Ureter (tissue), 1 donor: ENCODE measurements at places on chromosomes 3 and 15.

GRCh38 chr3:32424581-32425250 is 33.1 kb downstream of the CMTM7 start:
- DNase-seq: no peak

DNA sequence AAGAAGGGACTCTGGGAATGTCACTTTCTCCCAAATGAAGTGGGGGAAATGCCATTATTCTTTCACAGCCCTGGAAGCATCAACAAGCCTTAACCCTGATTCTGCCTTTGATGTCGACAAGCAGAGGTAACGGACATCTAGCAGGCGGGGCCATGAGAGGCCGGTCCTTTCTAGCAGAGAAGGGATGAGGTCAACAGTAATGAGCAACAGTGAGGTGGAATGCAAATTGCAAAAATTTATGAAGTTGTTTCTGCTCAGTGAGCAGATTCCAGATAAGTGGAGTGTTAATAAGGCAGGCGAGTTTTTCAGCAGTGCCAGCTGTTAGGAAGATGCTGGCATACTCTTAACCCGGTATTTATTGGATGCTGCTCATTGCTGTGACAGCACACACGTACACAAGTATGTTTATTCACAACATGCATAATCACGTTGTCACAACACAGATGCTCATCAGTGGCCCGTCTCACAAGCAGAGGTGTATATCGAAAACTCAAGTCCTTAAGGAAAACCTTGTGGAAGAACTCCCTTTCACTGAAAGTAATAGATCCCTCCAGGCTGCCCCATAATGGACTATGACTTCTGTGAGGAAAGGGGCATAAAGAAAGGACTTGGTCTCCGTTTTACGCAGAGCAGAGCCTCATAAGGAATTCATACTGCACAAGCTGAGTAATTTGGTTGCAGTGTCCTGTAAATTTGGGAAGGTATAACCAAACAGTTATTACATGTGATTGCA is 329.0 kb downstream of the IGSF11 start:
- no peak for DNase-seq

DNA sequence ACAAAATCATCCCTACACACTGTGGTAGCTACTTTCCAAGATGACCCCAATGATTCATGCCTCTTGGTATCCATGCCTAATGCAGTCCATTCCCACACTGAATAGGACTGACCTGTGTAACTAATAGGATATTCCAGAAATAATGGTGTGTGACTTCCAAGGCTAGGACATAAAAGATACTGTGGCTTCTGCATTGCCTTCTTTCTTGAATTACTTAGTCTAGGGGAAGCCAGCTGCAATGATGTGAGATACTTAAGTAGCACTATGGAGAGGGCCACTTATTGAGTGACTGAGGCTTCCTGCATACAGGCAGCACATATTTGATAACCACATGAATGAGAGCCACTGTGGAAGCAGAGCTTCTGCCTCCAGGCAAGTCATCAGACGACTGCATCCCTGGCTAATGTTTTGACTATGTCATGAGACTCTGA is 50.1 kb downstream of the NR1I2 start:
- no peak for DNase-seq

DNA sequence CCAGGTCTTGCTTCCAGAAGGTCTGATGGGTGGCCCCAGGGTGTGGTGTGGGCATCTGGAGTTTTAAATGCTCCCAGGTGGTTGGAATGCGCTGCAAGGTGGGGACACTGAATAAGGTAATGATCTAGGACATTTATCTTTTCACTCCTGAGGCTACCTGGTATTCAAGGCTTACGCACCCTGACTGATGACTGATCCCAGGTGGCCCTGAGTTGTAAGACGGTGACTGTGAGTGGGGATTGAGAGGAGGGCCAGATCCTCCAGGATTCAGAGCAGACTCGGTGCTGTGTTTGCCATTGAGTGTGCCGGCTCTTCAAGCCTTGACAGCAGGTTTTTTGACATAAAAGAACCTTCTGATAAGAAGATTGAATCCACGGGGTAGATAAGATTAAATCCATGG is 40.3 kb downstream of the SLC6A20 start:
- DNase-seq: no peak

- no peak for DNase-seq
Measured at GRCh38 chr15:84661001-84661400, 3.0 kb upstream of the NMB start.

GRCh38 chr3:61956236-61956635 is 394.9 kb downstream of the PTPRG start:
- no peak for DNase-seq

DNA sequence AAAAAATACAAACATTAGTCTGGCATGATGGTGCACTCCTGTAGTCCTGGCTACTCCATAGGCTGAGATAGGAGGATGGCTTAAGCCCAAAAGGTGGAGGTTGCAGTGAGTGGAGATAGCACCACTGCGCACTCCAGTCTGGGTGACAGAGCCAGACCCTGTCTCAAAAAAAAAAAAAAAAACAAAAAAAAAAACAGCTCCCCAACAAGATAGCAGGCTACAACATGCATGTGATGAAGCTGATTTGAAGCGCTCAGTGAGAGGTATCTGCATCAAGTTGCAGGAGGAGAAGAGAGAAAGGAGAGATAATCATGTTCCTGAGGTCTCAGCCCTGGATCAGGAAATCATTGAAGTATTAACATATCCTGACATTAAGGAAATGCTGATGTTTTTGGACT is 608 bp upstream of the PPCDC start:
- DNase-seq: no peak

- no peak for DNase-seq
Measured at GRCh38 chr15:72285927-72286516, 13.7 kb upstream of the PARP6 start.

DNA sequence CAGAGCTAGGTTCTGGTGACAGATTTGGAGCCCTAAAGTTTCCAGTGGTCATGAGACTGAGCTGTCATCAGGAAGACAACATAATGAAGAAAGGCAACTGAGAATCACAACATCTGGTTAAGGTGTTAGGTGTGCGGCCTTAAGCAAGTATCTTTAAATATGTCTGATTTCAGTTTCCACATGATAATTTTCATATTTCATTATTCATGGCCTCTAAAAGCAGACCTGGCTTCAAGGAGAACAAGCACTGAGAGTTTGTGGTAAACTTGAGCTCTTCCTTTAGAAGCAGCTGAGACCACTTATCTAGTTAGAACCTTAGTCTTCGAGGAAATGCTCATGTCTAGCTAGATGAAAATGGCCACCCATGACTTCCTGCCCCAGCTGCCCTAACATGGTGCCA is 25.7 kb upstream of the MYLK start:
- DNase-seq: no peak

- DNase-seq: no peak
Measured at GRCh38 chr3:22263042-22263441, 512.0 kb upstream of the ZNF385D start.

- DNase-seq: no peak
Measured at GRCh38 chr3:43894176-43895049, 203.7 kb downstream of the ABHD5 start.

GRCh38 chr3:187968883-187969580 is 184.9 kb upstream of the LPP start:
- no peak for DNase-seq

- DNase-seq: no peak
Measured at GRCh38 chr15:51623386-51623938, 891 bp upstream of the DMXL2 start.

DNA sequence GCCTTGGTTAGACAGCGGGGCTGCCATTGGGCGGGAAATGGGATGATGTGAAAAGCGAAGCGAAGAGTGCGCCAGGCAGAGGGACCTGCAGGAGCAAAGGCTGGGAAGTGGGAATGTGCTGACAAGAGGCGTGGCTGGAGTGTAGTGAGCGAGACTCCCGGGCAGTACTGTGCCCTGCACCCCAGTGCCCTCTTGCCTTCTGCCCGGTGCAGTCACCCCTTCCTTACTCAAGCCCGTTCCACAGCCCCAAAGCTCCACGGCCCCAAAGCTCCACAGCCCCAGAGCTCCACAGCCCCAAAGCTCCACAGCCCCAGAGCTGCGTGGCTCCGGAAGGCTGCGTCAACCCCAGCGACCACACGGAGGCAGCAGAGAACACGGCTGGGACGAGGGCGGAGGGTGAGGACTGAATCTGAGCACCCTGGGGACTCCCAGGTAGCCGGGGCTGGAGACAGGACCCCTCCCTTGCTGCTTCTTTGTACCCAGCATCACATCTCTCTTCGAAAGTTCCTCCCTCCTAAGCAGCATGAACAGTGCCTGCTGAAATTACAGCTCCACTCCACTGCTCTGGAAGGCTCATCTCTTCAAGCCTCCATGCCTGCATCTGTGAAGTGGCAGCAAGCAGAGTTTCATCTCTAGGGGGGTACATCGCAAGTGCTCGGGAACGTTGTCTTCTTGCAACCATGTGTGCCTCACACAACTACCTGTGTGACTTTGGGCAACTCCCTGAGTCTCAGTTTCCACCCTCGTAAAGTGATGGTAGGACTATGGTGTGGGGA is 108.9 kb downstream of the FBLN2 start:
- DNase-seq: peak; percentile 62

- no peak for DNase-seq
Measured at GRCh38 chr15:66629817-66630576, 64.2 kb upstream of the LCTL start.

- no peak for DNase-seq
Measured at GRCh38 chr3:113275583-113275928, 64.2 kb downstream of the BOC start.

DNA sequence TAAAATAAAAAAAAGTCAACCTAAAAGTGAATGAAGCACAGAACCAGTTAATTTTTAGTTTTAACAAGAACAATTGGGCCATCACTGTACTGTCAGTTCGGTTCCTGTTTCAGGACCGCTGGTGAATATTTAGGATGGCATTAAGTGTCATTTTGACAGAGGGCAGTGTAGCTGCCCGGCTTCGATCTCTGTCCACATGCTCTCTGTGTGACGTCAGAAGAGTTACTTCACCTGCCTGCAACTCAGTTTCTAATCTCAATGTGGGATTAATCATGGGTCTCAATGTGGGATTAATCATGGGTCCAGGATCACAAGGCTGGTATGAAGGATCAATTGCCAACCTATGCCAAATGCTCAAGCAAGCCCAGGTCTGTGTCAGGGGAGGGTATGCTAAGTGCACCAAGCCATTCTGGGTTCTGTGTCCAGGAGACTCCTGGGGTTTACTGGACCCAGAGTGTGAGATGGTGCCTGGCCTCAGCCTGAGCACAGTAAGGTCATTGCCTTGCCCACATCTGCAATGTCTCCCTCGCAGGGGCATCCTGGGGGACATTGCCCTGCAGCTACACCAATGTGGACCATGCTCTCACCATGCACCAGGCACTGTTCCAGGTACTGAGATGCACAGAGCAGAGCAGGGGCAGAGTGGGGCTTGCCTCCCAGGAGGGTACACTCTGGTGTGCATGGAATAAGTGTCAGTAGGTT is 8.1 kb downstream of the GABRA5 start:
- no peak for DNase-seq

DNA sequence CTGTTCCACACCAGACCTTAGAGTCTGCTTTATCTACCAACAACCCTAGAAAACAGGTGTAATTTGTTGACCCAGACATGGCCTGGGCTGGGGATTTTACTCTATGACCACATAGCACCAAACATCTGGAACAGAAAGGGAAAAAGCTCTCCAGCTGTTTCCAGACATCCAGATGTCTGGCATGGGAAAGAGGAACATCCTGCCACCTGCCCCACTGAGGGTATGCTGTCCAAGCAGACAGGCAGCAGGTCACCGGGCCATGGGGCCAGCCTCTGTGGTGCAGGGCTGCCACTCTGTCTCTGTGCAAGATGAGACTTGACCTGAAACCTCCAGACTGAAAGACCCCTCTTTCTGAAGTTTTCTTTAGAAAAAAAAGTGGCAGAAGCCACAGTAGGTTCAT is 359.3 kb upstream of the ICE2 start:
- DNase-seq: no peak

- no peak for DNase-seq
Measured at GRCh38 chr3:83953417-83954089, 1005.2 kb upstream of the CADM2 start.

DNA sequence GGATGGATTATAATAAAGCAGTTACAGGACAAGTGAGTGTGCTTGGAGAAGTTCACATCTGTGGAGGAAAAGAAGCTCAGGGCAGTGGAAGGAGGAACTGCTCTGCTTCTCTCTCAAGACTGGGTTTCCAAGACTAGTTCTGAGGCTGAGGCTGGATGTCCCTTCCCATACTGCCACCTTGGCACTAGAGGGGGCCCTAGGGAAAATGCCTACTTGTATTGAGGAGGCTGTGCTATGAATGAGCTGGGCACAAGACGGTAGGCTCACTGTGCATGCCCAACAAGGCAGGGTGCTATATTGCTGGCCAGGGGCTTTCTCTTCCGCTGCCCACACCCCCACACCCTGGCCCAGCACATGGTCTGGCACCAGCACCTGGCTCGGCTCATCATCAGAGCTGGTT is 65.2 kb downstream of the SLCO2A1 start:
- DNase-seq: no peak
